HFF-Myc (cell line): ENCODE measurements at places on chromosomes 7 and 10.

- no peak for DNase-seq
Measured at GRCh38 chr7:138887085-138887710, 89.2 kb upstream of the ATP6V0A4 start.

DNA sequence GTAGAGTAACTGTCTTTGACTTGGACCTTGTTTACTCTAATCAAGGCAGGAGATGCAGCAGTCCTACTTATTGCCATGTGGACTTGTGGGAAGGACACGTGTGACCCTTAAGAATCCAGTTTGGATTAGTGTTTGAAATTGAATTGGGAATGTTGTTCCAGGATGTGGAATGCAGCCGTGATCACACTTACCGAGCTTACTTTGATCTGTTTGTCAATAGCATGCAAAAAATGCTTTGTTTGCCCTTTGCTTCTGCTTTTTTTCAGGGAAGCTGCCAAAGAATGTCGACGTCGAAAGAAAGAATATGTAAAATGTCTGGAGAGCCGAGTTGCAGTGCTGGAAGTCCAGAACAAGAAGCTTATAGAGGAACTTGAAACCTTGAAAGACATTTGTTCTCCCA is 84.7 kb downstream of the CREM start:
- DNase-seq = no peak

DNA sequence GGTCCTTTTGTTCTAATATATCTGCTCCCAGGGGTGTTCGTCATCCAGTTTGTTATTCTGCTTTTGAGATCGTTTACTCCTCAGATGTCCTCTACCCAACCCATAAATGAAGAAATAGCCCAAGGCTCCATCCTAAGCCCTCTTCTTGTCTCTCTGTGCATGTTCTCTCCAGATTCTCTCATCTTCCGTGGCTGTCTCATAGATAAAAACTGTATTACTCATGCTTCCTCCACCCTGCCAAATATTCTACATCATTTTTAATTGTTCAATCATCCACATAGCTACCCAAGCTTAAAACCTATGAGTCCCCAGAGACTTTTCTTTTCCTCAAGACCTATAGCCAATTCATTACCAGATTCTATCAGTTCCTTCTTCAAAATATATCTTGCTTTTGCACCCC is 44.9 kb downstream of the CAV1 start:
- no peak for DNase-seq

GRCh38 chr10:130615457-130615856 is 479.3 kb downstream of the GLRX3 start:
- no peak for DNase-seq

GRCh38 chr10:57142925-57143576 is 782.0 kb upstream of the ZWINT start:
- no peak for DNase-seq

GRCh38 chr10:117653170-117653515 is 110.6 kb downstream of the EMX2 start:
- DNase-seq = peak; percentile 81

DNA sequence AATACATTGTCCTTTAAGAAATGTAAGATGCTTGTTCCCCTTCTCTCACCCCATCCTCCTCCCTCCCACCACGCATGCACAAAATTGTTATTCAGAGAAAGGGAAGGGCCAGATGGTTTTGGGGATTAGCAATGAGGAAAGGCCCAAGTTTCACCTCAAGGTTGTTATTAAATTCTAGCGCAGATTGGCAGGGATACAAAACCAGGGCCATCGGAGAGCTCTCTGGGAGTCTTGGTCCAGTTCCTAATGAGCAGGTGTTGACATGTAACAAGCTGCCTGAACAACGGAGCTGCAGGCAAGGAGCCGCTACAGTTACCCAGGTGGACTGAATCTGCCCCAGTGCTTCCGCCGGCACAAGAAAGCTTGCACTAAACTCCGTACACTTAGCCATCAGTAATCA is 9.7 kb upstream of the ANK3 start:
- DNase-seq = no peak

DNA sequence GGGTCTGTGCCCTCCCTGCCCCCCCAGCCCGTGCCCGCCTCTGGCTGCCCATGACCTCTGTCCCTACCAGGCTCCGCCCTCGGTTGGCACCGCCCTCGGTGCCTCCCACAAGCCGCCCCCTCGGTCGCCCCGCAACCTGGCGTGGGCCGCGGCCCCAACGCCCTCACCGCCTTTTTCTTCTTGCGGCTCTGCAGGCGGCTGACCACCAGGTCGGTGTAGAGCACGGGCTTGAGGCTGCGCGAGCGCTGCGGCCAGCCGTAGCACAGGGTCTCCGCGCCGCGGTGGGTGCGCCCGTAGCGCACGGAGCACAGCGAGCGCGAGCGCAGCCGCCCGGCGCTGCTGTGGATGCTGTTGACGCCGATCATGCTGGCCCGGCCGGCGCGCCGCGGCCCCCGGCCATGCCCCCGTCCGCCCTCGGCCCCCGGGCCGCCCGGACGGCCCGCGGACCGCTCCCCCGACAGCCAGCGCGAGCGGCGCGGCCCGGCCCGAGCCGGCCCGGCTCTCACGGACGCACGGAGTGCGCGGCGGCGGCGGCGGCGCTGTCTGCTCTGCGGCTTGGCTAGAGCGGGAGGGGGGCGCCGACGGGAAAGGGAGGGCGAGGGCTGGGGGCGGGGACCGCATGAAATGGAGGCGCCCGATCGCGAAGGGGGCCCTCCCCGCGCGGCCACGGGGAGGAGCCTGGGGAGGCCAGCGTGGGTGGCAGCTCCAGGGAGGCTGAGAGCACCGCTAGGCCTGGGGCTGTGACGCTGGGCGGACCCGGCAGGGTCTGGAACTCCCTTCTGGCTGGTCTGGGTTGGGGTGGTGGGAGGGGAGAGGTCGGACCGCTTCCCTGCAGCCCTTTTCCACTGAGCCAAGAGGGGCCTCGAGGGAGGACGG is 9.6 kb downstream of the PSD start:
- no peak for DNase-seq

DNA sequence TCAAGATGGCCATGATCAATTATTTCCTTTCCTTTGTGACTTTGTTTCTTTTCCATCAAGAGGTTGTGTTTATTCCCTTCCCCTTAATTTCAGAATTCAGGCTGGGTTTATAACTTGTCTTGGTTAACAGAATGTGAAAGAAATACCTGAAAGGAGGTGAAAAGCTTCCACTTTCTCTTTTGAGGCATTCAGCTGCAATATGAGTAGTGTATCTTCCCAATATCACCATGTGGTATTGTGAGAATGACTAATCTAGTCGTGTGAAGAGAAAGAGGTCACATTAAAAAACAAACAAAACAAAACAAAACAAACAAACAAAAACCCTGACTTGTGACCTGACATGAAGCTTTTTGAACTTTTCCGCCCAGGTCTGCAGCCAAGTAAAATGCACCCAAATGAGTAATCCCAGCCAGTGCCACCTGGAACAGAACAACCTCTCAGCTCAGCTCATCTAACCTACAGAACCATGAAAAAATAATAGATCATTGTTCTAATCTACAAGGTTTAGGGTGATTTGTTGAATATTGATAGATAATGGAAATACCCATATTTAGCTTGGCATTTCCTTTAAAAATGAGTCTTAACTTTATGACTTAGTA is 70.8 kb upstream of the TEX47 start:
- no peak for DNase-seq

DNA sequence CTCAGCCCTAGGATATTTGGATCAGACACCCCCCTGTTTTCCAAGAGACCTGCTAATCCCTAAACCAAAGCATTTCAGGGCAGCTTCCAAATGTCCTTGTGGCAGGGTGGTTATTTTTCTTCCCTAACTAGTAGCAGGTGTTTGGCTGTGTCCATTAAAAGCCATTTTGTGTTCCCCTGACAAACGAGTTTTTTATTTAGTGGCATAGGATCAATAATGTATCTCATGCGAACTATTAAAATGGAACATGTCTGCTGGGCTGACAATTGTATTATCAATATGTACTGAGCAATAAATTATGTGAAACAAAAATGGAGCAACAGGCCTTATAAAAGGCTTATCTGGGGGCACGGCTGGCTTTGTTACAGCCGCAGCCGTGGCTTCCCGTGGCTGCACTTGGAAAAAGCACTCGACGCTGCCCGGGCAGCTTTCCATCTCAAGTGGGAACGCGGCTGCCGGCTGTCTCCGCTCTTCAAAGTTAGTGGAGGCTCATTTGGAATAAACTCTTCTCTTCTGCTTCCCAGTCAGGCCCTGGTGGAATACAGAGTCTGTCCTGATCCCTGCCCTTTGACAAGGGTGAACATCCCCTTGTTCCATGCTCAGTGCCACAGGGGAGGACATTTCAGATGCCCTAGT is 554.3 kb downstream of the TYW1 start:
- no peak for DNase-seq

- no peak for DNase-seq
Measured at GRCh38 chr10:22321924-22322640, 1.2 kb downstream of the BMI1 start.

- DNase-seq = peak; percentile 22
Measured at GRCh38 chr7:40763319-40764287, 628.8 kb downstream of the SUGCT start.

DNA sequence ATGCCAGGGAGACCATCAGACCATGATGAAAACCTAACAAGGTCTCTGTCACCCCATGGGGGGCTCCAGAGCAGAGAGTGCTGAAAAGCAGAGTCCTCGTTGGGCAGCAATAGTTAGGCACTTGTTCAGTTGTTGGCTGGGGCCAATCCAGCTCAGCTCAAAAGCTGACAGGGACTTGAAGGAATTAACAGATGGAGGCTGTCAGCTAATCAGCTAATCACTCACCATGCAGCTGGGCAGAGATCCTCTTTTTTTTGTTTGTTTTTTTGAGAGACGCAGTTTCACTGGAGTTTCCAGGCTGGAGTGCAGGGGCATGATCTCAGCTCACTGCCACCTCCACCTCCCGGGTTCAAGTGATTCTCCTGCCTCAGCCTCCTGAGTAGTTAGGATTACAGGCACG is 18.1 kb downstream of the CEP55 start:
- DNase-seq = no peak

DNA sequence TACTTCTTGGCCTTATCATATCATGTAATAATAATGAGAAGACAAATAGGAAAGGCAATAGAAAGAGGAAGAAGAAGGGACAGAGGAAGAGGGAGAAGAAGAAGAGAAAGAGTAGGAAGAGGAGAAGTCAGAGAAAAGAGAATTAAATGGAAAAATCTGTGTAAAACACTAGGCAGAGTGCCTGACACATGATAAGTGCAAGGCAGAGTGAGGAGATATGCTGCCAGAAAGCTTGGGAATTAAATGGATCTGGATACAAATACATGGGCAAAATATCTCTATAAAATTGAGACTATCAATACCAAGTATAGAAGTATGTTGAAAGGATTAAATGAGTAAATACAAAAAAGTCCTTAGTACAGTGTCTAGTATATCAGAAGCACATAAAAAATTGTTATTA is 124.8 kb downstream of the CACNA2D1 start:
- DNase-seq = no peak

DNA sequence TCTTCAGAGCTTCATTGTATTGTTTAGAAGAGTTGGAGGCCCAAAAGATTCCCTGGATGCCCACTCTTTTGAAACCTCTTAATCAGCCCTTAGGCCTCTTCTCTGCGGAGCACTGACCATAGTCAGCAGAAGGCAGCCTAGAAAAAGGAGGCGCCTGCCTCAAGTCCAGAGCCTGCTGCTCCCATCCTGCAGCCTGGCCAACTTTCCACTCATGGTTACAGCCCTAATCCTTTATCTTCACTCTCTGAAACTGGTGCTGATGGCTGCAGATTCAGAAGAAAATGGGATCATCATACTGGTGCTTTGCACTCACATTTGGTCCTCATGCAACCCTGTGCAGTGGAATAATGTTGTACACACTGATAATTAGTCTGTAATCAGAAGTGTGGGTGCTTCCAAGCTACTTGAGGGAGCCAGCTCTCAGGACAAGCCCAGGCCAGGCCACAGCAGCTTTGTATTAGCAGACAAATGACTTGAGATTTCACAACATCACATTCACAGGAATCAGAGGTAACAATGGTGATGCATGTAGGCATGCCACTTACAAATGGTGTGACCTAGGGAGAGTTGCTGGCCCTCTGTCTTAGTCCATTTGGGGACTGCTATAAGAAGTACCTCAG is 272.9 kb downstream of the GALNT17 start:
- no peak for DNase-seq
